ENCODE measurements at places on chromosomes 1 and 21.

DNA sequence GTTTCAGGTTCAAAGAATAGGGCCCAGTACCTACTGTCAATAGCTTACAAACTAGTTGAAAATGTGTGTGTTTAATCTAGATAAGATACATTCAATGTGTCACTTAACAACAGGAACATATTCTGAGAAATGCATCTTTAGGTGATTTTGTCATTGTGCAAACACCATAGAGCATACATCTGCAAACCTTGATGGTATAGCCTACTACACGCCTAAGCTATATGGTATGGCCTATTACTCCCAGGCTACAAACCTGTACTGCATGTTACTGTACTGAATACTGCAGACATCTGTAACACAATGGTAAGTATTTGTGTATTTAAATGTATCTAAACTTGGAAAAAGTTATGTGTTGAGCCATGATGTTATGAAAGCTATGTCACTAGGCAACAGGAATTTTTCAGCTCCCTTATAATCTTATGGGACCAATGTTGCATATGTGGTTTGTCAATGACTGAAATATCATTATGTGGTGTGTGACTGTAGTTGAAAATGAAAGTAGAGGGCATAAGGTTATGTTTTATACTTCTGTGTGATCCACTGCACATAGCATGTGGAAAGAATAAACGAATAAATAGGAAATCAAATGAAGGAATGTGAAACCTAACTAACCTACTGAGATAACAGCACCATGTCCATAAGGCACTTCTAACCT is 129.0 kb upstream of the CAMK1G start:
- no peak for DNase-seq

DNA sequence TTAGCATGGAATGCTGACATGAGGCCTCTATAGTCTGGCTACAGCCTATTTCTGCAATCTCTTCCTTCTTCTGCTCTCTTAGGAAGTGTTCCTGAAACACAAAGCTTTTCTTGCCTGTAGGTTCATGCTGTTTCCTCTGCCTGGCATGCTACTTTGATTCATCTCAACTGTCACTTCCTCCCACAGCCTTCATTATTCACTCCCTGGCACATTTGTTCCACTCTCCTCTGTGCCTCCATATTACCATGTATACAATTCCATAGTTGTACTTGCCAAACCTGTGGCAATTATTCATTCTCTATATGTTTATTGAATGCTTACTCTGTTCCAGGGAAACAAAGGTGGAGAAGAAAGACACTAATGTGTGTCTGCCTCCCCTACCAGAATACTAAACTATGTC is 210.2 kb downstream of the LRRC7 start:
- no peak for DNase-seq

- DNase-seq: no peak
Observed at GRCh38 chr1:222061711-222062359, 319.9 kb upstream of the DUSP10 start.

- DNase-seq: no peak
Observed at GRCh38 chr1:156436141-156437036, 64.2 kb downstream of the MEF2D start.

- DNase-seq: no peak
Observed at GRCh38 chr1:94873520-94874351, 53.2 kb downstream of the CNN3 start.

DNA sequence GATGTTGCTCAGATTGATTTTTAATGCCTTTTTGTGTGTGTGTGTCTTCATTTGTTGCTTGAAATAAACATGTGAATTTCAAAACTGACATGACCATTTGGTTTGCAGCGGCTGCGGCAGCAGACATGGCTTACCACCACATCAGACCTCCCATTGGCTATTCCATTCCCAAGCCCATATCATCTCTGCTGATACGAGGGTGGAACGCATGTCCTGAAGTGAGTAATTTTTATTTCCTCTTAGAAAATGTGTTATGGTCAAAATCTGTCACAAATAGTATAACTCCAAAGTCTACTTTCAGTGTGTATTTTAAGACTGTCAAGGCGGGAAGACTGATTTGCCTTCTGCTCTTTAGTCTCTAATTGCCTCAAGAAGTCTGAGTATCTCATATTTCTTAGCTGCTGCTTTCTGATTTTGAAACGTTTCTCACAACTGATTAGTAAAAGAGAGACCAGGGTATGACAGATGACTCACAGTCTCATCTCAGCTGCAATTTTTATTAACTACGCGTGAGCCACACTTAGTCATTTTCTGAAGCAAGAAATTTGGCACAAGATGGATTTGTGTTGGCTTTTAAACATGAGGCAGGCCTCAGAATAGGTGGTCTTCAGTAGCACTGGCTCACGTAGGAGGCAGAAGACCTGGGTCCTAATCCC is 49.0 kb downstream of the LRRC53 start:
- DNase-seq: no peak

DNA sequence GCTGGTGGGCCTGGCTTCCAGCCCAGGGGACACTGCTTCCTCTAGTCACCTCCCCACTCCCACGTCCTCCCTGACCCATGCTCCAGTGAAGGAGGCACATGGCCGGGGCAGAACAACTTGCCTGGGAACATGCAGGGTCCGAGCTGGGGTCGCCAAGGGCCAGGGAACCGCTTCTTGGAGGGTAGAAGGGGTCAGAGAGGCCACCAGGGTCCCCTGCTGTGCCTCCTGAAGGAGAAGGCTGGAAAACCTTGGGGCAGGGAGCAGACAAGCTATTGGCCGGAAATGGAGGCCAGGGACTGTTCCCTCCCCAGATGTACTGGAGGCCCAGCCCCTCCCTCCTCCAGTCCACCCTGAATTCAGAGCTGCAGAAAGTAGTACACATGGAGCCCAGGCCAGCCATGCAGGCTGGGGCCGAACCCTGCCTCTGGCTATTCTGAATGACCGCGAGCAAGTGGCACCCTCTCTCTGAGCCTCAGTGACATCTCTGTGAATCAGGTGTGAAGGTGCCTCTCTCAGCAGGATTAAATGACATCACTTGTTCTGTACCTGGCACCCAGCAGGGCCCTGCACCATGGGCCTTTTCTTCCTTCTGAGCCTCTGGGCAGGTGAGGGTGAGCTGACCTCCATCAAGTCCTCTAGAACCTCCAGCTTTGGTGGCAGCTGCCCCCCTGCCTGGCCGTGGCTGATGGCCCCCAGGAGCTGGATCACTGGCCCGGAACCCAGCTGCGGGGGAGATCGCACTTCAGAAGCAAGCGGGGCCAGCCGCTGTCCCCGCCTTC is 15.7 kb downstream of the SPOCD1 start:
- DNase-seq: no peak

- DNase-seq: no peak
Observed at GRCh38 chr1:225998560-225999226, 450 bp downstream of the SDE2 start.

GRCh38 chr1:99170516-99170915 is 93.8 kb upstream of the PLPPR4 start:
- no peak for DNase-seq

- no peak for DNase-seq
Observed at GRCh38 chr1:228836427-228836826, 101.1 kb downstream of the RHOU start.

- no peak for DNase-seq
Observed at GRCh38 chr1:39016604-39017171, 9.5 kb upstream of the NDUFS5 start.

DNA sequence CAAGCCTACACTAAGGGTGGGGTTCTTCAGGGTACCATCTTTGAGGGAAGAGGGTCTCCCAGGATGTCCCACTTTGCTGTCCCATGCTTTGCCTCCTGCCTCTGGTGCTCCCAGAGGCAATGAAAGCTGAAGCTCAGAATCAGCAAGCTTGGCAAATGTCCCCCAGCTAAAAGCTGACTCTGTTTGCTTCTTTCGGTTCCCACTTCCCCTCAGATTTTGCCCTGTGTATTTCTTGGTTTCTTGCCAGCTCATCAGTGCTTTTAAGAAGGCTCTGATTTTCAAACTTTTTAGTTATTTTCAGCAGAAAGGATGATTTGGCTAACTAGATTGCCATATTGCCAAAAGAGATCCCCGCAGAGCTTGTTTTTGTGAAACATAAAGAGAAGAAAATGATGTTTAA is 33.1 kb upstream of the COG2 start:
- DNase-seq: no peak

- no peak for DNase-seq
Observed at GRCh38 chr1:178371933-178372388, 124.8 kb downstream of the CLEC20A start.

- DNase-seq: peak; percentile 35
Observed at GRCh38 chr1:42941640-42942330, 16.9 kb downstream of the SLC2A1 start.

- DNase-seq: no peak
Observed at GRCh38 chr1:235766794-235767285, 99.9 kb downstream of the LYST start.

- no peak for DNase-seq
Observed at GRCh38 chr1:20685099-20685662, 24.0 kb upstream of the DDOST start.

- DNase-seq: no peak
Observed at GRCh38 chr1:33167650-33168447, 14.0 kb downstream of the TRIM62 start.

GRCh38 chr1:32082022-32082421 is 9.3 kb downstream of the TMEM39B start:
- DNase-seq: no peak

GRCh38 chr1:3909615-3910014 is 9.5 kb upstream of the C1orf174 start:
- no peak for DNase-seq

GRCh38 chr1:16013220-16013907 is 4.5 kb downstream of the HSPB7 start:
- DNase-seq: peak; percentile 17

DNA sequence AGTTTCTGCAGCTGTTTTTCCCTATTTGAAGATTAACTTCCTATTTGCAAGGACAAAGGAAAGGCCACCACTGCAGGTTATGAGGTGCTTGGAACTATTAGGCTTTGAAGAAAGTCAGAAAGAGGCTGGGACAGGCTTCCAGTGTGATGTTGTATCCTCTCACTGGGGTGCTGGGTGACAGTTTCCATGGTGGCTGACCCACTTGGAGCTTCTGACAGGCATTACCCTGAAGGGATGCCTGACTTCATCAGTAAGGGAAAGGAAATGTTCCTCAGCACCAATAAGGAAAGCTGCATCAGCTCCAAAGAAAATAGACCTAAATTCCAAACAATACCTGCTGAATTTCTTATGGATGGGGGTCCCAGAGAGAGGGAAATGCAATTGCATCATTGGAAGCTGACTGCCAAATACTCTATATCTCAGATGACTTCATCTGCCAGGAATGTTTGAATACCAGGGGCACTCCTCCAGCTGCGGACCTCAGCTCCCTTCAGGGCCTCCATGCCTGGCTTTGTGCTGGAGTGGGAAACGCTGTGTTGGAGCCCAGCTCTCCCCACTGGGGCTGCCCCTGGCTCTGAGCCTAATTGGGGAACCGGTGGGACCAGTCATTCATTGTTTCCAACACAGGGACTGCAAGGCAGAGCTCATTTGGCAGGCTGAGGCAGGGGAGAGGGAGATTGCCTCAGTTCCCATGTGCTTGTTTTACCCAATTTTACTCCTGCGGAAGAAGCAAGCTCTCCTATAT is 76.6 kb downstream of the RGL1 start:
- DNase-seq: no peak

GRCh38 chr1:153633161-153633753 is 609 bp upstream of the CHTOP start:
- no peak for DNase-seq

DNA sequence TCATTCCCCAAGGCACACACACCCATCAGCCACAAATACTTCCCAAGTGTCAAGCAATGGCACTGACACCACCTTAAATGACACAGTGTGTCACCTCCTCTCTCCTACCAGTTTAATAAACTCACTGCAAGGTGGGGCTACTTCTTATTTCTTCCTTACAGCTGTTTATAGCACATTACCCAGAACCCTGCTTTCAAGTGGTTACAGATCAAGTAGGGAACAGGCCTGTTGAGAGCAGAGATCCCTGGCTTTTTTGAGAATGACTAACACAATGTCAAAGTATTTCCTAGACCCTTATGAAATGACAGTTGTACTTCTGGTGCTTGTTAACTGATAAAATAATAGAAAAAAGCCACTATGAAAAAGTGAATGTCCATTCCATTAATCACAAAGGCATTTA is 19.8 kb downstream of the ZBTB17 start:
- peak; percentile 46 for DNase-seq

- no peak for DNase-seq
Observed at GRCh38 chr1:2228694-2229036, 546 bp downstream of the SKI start.

GRCh38 chr1:47810964-47811682 is 186.1 kb downstream of the TRABD2B start:
- DNase-seq: no peak

DNA sequence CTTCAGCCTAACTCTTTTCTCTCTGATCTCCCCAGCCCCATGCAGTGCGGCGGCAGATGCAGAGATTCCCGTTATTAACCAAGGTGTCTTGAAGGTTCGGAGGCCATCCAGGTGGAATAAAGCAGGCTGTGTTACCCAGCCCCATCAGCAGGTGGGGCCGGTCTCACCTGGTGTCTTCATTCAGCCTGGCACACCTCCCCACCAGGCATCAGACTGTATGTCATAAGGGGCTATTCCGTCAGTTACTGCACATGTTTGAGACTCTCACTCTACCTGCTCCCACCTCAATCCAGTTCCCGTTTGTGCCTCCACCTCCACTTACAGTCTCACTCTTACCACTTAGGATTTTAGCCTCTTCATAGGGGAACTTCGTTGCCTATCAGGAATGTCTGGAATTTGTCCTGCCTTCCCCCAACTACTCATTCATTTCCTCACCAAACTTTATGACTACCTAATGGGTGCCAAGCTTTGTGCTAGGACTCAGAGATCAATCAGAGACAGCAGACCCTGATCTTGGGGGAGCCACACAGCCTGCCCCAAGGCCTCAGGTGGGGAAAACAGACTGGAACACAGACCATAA is 170.2 kb downstream of the PLPP3 start:
- no peak for DNase-seq

GRCh38 chr1:50346621-50347020 is 76.6 kb downstream of the DMRTA2 start:
- DNase-seq: no peak

- no peak for DNase-seq
Observed at GRCh38 chr1:243471026-243471685, 215.3 kb downstream of the SDCCAG8 start.

DNA sequence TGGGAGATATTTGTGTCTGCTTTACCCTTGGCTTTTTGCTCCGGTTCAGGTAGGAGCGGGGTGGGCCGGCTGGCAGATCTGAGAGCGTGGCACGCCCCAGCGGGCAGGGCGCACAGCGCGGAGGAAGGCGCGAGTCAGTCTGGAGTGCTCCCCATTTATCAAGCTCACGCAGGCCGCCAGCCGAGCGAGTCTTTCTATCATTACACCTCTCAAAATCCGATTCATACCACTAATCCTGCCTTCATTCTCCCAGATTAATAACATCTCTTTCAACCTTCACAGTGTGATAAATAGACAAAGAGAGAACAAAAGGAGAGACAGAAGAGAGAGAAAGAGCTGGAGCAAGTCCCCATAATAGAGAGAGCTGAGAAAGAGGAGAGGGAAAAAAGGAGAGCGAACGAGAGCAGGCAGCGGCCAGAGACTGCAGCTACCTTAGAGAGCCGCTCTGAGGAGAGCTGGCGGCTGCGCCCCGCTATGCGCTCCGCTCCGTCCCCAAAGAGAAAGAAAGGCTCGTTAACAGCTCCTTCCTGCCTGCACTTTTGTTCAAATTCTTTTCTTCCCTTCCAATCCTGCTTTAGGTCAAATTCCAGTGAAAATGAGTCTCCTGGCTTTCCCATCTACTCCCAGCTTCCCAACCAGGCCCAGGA is 48.0 kb downstream of the DMAP1 start:
- no peak for DNase-seq
